ENCODE measurements at places on chromosomes 3 and 15.

DNA sequence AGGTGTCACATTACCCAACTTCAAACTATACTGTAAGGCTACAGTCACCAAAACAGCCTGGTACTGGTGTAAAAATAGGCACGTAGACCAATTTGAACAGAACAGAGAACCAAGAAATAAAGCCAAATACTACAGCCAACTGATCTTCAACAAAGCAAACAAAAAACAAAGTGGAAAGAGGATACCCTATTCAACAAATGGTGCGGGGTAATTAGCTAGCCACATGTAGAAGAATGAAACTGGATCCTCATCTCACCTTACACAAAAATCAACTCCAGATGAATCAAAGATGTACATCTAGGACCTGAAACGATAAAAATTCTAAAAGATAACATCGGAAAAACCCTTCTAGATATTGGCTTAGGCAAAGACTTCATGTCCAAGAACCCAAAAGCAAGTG is 13.1 kb downstream of the PEAK1 start:
- no peak for DNase-seq

DNA sequence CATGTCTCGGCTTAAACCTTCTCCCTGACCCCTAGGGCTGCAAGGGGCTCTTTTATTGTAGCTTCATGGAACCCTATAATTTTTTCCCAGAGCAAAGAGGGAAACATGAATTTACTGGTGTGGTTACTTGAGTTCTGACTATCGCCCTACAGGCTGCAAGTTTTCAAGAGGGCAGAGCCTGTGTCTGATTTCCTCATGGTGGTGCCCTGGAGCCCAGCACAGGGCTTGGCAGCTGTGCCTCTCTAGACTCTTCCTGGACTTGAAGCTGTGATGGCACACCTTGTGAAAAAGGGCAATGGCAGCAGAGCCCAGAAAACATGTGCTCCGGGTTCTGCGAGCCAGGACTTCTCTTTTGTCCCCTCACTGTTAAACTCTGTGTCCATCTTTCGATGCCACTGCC is 34.2 kb upstream of the TF start:
- DNase-seq = no peak

DNA sequence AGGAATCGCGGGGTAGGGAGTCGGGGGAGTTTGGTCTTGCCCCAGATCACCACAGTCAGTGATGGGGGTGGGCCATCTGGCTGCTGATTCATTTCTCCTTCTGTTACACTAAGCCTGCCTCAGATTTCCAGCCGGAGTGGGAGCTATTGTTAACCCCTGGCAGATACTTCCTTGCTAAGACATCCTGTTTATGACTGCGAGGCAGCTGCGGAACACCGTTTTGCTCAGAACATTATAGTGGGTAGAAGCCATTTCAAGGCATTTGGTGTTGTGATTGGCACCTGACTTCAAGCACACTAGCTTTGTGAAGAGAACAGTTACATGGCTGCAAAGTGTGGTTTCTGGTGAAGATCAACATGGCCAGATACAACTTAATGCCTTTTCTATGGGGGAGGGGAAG is 73.8 kb downstream of the FLNB start:
- peak; percentile 28 for DNase-seq

DNA sequence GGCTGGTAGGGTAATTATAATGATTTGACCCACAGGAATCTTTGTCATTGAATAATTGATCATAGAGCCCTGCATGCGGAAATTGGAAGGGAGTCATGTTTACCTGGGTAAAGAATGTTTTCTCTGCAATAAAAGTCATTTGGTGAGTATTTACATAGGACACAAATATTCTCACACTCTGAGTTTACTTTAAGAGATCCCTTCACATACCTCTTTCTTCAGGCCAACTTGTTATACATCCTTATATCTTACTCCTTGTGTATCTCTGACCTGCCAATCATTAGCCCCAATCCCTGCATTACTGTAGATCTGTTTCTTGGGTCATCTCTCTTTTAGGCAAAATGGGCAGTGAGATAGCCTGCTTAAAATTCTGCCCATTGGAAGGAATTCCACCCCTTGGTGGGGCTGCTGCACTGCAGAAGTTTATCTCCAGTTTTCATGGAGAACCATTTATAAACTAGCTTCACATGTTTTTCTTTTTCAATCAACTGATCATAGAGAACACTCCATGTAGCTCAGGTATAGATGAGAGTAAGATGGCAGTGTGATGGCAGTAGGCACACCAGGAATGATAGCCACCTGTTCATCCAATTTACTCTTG is 46.2 kb downstream of the ILDR1 start:
- DNase-seq = no peak

GRCh38 chr3:149532489-149533180 is 58.1 kb downstream of the TM4SF4 start:
- DNase-seq = no peak

GRCh38 chr15:52080706-52081392 is 31.7 kb downstream of the BCL2L10 start:
- DNase-seq = no peak

GRCh38 chr3:157868196-157868595 is 238.0 kb downstream of the SHOX2 start:
- DNase-seq = peak; percentile 22

- DNase-seq = peak; percentile 83
Measured at GRCh38 chr3:45659661-45660566, 29.3 kb upstream of the SACM1L start.

GRCh38 chr3:85475346-85475745 is 516.6 kb downstream of the CADM2 start:
- DNase-seq = no peak

DNA sequence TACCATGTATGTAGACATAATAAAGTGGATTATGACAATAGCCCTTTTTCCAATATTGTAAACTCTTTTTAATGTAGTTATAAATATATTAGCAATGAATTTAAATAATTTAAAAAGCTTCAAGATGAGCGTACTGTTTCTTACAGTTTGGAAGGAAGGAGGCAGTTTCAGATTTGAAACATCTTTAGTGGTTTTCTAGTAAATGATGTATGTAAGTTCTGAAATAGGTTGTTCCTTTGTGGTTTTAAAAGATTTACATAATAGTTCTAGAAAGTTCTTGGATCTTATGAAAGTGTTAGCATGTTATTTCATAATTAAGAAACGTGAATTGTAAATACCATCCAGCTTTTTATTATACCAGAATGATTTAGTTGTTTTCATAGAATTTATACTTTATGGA is 16.0 kb downstream of the DNAJC19 start:
- no peak for DNase-seq

DNA sequence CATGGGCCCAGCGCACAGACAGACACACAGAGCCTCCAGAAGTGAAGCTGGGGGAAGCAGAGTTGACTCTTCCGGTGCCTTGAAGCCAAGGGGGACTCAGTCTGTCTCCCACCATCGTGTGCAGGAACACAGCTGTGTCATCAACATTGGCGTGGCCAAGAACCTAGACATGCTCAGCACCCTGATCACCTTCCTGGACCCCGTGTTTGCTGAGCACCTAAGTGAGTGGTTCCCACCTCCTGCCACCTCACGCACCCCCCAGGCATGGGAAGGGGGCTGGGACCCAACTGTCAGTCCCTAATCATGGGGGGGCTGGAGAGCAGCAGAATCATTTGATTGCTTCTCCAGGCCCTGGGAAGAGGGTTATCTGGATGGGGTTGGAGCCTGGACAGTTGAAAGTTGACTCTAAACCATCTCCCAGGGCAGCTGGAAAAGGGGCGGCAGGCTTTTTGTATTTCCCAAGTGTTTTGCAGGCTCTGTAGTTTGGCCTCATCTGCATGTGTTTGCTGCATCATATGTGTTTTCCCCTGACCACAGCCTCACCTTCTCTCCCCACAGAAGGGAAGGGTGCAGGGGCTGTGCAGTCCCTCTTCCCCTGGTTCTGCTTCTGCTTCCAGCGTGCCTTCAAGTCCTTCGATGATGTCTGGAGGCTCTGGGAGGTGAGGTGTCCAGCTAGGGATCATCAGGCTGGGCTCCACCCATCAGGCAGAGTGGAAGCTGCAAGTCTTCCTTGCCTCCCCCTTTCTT is 12.8 kb downstream of the TBC1D21 start:
- no peak for DNase-seq

GRCh38 chr15:27617013-27617412 is 482.1 kb downstream of the OCA2 start:
- DNase-seq = no peak

DNA sequence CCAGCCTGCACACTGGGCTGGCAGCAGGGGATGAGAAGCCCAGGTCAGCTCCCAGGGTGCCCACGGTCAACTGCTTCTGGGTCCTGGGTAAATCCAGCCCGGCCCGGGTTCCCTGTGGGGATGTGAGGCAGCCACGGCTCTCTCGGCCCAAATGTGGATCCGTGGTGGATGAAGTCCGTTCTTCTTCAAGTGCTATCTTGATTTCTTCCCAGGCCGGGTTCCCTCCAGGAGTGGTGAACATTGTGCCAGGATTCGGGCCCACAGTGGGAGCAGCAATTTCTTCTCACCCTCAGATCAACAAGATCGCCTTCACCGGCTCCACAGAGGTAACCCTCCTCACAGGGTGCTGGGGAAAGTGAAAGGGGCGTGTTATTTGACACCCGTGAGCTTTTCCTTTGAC is 16.1 kb downstream of the ALDH1A3 start:
- DNase-seq = no peak

GRCh38 chr3:49470714-49471420 is 800 bp downstream of the DAG1 start:
- no peak for DNase-seq

DNA sequence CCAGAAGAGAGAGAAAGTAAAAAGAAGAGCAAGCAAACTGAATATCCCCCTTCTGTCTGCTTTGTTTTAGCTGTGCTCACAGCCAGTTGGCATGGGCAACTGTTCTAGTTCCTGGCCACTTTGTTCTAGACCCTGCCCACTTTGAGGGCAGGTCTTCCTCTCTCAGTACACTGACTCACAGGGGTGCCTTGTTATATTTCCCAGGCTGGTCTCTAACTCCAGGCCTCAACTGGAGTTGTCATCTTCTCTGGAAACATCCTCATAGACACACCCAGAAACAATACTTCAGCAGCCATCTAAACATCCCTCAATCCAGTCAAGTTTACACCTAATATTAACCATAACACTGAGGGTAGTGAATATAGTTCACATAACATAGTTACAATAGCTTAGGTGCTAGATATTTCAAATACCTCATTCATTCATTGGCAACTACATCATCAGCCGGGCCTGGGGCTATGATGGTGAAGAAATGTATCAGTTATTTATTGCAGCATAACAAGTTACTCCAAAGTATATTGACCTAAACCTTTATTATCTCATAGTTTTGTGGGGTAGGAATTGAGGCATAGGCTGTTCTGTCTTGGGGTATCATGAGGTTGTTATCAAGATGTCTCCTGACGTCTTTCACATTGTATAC is 106.0 kb downstream of the UBE2E2 start:
- DNase-seq = peak; percentile 20

GRCh38 chr15:92411256-92411655 is 17.6 kb downstream of the ST8SIA2 start:
- no peak for DNase-seq

DNA sequence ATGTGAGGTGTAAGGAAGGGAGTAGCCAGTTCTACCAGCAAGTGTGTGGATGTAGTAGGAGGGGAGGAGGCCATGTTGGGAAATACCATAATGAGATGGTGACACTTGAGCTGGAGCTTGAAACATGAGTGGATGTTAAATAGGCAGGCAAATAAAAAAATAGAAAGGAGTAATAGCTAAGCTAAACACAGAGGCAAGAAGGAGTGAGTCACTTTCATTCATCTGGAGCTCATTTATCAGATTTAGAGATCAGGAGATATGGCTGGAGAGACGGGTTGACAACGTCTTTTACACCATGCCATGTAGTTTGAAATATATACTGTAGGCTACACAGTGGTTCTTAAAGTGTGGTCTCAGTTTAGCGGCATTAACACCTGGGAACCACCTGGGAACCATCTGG is 390.5 kb downstream of the DIPK2A start:
- peak; percentile 56 for DNase-seq
